ENCODE measurements at places on chromosomes 7 and 10.

DNA sequence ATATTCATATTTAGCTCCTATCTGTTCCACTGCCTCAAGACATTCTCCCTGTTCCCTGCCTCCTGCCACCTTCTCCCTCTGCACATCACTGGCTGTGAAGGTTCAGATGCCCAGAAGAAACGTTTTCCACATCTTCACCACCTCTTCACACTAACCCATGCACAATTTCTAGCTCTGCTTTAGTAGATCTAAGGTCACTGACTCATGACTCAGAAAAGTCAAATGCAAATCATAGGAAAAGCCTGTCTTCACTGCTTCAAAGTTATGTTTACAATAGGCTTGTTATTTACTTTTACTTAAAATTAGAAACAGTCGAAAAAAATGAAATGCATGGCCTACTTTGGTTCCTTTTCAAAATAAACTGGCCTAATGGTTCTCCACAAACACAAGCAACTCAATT lies 2.5 kb downstream of the SCRN1 start:
- DNase-seq = no peak

GRCh38 chr7:105268511-105269392 lies 120.0 kb downstream of the SRPK2 start:
- no peak for DNase-seq

- no peak for DNase-seq
Observed at GRCh38 chr10:30215623-30216022, 133.5 kb downstream of the MTPAP start.

DNA sequence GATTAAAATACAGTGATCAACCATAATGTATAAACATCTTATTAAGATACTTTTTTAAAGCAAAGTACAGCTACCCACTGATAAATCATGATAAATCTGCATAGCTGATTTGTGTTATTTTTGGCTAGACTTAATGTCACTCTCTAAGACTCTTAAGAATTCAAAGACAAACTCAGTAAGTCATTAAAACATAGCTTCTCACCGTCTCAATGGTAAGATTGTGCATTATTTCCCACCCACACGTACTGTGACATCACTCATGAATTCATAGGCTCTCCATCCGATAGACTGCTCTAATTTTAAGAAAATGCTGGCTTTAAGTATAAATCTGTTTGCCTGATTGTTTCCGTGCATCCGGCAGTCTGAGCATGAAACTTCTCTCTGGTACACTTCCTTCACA lies 266.1 kb downstream of the GLI3 start:
- no peak for DNase-seq

GRCh38 chr10:33596422-33596821 lies 262.0 kb upstream of the NRP1 start:
- DNase-seq = no peak

DNA sequence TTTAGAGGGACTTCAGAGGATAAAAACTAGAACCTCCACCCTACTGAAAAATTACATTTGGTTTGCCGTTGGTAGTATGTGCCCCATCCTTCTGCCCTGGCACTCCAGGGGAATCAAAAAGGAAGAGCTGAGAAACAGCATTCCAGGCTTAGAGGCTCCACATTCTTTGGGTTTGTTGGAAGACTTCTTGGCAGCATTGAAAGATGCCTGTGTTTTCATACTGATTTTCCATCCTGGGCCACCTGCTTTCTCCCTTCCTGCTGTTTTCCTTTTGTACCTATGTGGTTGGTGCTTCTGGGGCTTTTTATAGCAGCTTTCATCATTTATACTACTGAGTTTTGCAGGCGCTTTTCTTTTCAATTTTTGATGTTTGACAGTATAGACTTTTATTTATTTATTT lies 61.7 kb downstream of the AUTS2 start:
- no peak for DNase-seq

- no peak for DNase-seq
Observed at GRCh38 chr10:124728830-124729661, 15.1 kb downstream of the FAM53B start.

DNA sequence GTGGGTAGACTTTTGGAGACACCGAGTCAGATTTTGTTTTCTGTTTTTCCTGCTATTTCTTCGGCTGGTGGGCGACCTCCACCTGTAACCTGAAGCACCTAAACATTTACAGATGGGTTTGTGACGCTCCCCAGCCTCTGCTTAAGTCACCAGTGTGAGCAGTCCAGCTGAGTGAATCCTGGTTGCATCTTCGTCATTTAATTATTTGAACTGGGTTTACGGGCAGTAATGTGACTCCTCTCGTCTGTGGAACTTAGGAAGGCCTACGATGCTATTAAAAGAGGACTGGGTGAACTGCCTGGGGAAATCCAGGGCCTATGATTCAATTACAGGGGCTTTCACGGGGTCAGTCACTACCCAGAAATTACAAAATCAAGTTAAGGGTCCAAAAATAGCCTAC lies 52.5 kb downstream of the WNT2 start:
- no peak for DNase-seq

DNA sequence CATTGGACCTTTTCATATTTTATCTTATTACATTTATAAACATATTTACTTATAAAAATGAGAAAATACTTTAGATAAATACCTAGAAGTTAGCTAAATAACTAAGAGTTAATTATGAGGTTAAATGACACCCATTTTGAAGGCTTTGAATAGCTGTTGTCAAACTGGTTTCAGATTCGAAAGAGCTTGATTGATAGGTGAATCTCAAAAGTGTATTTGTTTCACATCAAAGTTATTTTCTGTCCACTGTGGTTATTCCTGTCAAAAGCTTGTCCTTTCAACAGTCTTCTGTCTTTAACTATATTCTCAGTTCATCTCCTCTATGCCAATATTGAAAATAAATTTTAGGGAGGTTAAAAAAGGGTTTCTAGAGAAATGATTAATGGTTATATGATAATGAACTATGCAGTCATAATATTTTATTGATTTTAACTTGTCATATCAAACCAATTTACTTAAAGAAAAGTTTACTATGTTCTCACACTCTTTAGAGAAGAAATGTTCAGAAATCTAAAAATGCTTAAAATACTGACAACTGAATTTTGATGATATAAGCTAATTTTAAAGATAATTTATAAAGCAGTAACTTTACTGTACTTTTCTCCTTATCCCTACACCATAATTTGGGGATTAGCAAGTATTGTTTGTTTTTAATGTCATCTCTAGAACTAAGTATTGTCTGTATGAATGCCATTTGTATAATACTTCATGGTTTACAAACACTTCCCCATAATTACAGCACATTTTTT lies 72.0 kb upstream of the FOXP2 start:
- no peak for DNase-seq

- DNase-seq = no peak
Observed at GRCh38 chr10:68075550-68076004, 494 bp upstream of the HERC4 start.

DNA sequence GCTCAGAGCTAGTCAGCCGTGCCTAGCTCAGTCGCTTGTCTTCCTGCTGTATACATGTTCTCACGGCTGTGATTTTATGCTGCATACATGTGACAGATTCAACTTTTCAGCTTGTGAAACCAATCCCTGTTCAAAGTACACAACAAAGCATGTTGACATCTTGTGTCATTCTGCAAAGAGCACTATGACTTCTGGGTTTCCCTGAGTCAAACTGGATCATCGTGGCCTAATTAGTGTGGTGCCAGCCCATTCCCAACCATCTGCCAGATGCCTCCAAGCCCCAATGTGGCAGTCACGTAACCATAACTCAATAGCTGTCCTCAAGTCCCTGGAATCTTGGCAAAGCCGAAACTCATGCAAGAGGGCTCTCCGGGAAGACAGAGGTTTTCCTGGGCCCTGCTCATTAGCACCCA lies 144.8 kb downstream of the MYOF start:
- no peak for DNase-seq

- no peak for DNase-seq
Observed at GRCh38 chr10:75857896-75858295, 426.5 kb downstream of the LRMDA start.

- DNase-seq = no peak
Observed at GRCh38 chr10:49001870-49002672, 62.4 kb upstream of the LRRC18 start.

DNA sequence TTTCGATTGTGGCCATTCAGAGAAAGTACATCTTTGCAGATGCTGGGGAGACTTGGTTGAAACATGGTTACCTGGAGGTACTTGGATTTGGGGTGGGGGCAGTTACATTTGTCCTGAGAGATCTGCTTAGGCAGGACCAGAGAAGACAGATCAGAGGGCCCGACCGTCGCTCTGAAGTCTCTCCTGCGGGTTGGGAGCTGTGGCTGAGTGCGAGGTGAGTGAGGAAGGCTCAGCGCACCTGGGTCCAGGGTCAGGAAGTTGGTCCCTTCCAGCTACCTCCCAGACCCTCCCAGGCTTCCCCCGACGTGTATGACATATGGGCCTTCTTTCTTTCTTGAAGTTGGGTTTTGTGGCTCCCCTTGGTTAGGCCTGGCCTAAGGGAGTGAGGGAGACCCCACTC lies 56.3 kb downstream of the LHPP start:
- no peak for DNase-seq

DNA sequence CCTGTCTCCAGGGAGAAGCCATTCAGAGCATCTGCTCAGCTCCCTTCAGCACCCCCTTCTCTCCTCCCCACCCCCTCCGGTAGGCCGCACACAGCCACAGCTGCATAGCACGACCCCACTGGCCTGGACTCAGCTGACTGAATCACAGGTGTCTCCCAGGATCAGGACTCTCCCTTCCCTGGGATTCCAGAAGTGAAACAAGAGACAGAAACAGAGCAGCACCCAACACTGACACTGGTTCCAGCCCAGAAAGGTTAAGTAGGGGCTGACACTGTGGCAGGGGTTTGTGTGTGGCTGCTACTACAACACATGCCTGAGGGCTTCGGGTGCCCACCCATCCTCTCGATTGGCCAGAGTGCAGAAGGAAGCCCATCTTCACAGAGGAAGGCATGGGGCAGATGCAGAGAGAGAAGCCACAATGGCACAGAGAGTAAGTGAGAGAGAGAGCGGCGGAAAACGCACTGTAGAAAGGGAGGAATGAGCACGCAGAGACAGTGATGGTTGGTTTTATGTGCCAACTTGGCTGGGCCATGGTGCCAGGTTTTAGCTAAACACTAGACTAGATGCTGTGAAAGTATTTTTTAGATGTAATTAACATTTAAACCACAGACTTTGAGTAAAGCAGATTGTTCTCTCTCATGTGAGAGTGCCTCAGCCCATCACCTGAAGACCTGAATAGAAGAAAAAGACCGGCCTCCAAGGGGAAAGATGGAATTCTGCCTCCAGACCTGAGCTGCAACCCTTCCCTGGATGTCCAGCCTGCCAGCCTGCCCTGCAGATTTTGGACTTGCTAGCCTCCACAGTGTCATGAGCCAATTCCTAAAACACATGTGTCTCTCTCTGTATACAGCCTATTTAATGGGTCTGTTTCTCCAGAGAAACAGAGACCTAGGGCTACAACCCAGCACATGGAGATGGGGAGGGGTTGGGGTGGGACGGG lies 107.5 kb downstream of the GRB10 start:
- no peak for DNase-seq

DNA sequence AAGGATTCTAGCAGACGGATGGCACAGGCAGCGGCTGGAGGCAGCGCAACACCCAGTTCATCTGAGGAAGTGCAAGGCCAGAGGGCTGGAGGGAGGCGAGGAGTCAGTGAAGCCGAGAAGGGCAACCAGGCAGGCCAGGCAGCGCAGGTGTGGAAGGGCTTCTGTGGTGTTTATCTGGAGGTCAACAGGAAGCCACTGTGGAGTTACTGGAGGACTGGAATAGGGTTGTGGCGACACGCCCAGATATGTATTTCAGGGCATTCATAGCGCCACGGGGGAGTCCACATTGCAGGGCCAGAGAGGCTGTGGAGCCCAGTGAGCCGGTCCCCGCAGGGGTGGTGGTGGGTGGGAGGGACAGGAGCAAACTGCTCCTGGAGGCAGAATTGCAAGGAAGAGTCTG lies 150.6 kb downstream of the CDH23 start:
- DNase-seq = no peak

DNA sequence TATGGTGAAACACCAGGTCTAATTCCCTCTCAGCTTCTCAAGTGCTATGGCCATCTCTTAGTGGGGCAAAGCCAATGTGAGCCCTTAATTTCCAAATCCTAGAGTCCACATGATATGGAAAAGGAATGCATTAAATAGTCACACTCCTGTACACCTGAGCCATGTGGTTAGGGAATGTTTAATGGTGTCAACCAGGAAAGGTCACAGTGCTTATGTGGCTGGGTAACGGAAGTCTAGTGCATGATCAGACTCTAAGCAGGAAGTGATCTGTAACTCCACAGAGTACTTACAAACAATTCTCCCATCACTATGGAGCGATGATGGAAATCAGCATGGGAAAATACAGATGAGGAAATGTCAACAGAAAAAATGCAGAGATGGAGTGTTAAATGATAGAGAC lies 148.8 kb downstream of the MAGI2 start:
- no peak for DNase-seq

DNA sequence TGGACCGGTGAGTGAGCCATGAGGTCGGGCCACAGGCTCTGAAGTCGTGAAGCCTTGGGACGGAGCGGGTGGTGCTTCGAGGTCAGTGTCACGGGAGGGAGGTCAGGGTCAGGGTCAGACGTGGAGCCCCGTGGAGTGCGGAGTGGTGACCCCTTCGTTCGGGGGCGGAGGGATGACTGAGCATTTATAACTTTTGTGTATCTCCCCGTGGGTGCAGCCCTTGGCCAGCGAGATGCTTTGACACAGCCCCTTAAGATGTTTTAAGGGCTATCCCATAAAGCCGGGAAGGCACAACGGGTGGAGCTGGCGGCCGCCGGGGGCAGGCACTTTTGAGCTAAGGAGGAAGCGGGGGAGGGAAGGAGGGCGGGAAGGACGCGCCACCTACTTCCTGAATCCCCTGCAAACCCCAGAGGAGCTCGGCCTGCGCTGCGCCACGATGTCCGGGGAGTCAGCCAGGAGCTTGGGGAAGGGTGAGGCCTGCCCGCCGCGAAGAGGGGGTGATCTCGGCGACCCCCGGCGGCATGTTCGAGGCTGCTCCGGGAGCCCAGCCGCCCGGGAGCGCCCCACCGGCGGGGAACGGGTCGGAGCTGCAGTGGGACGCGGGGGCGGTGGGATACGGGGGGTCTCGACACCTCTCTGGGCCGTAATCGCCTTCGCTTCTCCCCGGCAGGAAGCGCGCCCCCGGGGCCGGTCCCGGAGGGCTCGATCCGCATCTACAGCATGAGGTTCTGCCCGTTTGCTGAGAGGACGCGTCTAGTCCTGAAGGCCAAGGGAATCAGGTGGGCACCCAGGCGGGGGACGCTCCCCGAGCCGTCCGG lies at the start of gene GSTO1:
Gene GSTO1 (plus strand): TSS at position 400 of the 818 bp plus-strand sequence. CDS start 37 bp downstream, at position 437.
- DNase-seq = no peak

DNA sequence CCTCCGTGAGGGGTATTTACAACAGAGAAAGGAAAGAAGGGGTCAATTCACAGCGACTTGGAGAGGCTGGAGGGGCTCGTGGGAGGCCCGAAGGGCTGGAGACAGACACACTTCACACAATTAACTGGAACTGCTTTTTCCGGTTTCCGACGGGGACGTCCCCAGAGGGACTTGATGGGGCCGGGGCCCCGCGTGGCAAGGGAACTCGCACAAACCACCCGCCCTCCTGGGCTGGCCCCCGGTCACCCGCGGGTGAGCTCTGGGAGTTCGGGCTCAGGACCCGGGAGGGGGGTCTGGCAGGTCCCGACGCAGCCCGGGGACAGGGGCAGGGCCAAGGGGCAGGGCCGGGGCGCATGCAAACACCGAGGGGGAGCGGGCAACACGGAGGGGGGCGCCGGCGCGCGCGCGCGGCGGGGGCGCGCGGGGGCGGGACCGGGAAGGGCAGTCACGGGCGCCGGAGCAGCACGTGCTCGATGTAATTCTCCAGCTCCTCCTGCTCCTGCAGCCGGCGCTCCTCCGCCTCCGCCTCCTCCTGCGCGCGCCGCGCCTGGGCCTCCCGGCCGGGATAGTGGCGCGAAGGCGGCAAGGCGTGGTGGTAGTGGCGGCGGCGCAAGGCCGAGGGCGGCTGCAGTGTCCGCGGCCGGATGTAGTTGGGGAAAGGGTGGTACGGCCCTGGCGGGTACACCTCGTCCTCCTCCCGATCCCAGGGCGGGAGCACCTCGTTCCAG lies 2.7 kb downstream of the VGF start:
- DNase-seq = no peak
